ENCODE measurements at places on chromosomes 6 and 20.
A peak's percentile ranks its signal among the peaks of the same experiment; 100 is the strongest.

DNA sequence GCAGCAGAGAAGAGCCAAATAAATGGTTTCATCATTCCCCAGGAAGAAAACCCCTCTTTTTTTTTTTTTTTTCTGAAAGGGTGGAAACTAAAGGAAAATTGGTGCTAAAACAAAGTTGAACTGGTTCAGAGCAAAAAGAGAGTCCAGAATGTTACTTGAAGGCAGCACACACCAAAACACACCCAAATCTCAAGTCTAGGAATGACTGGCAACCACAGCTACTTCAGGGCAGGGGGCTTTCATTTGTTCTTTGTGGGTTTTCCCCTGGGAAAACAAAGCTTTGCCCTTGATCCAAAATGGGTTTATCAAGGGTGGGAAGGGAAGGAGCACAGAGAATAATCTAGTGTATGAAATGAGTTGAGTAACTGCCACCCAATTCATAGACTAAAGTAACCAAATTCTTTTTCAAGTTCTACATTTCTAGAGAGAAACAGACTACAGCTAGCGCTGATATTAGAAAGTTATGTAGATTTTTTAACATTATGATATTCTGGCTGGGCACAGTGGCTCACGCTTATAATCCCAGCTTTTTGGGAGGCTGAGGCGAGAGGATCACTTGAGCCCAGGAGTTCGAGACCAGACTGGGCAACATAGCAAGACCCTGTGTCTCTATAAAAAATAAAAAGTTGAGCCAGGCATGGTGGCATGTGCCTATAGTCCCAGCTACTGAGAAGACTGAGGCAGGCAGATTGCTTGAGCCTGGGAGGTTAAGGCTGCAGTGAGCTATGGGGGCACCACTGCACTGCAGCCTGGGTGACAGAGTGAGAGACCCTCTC lies 119.8 kb downstream of the NFATC2 start:
- DNase-seq, result no peak

DNA sequence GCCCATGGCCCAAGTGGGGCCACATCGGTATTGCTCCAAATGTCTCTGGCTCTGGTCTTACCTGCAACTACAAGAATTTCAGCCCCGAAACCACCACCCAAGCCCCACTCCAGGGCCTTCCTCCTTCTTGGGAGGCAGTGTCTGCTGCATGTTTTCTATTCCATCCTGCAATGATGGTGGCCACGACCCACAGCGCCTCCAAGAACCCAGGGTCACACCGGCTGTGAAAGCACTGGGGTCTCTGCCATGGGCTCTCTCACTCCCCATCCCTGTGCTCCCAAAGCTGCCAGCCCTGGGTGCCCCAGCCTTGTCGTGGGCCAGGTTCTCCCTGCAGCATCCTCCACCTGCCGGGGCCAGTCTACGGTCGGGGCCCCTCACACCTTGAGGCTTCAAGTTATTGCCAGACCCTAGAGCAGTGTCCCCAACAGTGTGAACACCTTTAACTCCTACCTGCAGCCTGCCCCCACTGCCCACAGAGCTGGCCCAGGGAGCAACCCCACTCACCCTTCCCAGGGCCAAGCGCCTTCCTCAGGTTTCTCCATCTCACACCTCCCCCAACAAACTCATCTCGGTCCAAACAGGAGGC lies 115.4 kb downstream of the JPH2 start:
- no peak for DNase-seq

- DNase-seq, result no peak
These were observed 413.1 kb downstream of the PLCB1 start for GRCh38 chr20:8545212-8545611.

DNA sequence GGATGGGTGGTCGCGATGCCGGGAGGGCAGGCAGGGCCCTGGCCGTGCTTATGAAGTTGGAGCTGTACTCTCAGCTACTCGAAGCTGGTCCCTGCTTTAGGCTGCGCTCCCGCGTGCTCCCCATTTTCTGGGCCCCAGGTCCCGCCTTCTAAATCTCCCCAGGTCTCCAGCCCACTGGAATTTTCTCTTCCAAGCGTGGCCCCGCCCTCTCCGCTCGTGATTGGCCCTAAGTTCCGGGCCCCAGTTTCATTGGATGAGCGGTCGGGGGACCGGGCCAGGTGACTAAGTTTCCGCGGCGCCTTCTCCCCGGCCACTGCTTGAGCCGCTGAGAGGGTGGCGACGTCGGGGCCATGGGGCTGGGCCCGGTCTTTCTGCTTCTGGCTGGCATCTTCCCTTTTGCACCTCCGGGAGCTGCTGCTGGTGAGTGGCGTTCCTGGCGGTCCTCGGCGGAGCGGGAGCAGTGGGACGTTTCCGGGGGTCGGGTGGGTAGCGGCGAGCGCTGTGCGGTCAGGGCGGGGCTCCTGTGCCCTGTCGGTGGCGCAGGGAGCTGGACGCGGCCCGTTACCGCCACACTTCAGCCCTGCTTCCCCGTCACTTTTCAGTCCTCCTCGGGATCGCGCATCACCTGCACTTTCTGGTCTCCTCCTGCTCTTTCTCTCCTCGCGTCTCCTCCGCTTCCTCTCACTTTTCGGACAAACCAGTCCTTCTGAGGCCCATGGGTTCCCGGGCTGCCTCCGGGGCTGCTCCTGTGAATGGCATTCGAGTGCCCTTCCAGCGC lies at the start of gene MICA:
MICA (plus strand) TSS at position 313 of the 778 bp plus-strand sequence; CDS start at position 351, 38 bp downstream.
- peak; percentile 95 for DNase-seq

DNA sequence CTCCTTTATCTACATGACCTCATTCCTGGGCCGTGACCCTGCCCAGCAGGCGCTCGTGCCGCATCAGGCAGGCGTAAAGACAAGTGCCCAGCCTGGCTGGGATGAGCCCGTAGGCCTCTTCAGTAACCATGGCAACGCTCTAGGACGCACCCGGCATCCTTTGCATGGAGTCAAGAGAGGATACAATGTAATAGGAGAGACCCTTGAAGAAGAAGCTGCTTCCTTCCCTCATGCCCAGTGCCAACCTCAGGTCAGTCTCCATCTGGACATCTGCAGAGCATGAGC lies 5.0 kb upstream of the LSM14B start:
- no peak for DNase-seq

GRCh38 chr20:8267009-8267408 lies 134.9 kb downstream of the PLCB1 start:
- no peak for DNase-seq

- no peak for DNase-seq
These were observed 49.1 kb downstream of the UTRN start for GRCh38 chr6:144334150-144334708.

GRCh38 chr20:24700166-24700860 lies 230.9 kb downstream of the SYNDIG1 start:
- DNase-seq, result no peak

DNA sequence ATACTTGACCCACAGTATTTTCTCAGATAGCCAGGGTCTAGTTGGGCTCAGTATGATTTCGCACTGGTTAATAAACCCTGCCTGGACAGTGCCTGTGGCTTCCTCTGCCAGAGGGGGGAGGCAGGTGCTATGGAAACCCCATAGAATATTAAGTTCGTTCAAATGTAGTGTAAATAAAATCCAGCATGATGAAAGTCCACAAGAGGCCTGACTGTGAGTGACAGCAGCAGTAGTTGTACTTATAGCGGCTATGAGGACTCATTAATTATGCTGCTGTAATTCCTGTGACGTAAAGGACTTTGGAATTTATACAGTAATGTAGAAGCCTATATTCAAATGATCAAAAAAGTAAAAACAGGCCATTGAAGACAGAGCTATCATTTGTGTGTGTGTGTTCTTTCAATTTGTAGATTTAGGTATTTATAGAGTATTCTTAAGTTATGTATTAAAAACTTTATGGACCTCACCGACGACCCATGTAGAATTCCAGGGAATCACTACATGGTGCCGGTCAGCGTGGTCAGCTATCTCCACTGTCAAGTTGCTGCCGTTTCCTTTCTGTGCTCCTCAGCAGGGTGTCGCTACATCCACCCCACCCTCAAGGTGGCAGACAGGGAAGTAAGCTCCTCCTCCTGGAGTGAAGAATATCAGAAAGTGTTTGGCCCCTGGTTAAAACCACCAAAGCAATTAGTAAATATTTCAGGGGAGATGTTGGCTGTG lies 10.0 kb downstream of the PYGB start:
- DNase-seq, result no peak

DNA sequence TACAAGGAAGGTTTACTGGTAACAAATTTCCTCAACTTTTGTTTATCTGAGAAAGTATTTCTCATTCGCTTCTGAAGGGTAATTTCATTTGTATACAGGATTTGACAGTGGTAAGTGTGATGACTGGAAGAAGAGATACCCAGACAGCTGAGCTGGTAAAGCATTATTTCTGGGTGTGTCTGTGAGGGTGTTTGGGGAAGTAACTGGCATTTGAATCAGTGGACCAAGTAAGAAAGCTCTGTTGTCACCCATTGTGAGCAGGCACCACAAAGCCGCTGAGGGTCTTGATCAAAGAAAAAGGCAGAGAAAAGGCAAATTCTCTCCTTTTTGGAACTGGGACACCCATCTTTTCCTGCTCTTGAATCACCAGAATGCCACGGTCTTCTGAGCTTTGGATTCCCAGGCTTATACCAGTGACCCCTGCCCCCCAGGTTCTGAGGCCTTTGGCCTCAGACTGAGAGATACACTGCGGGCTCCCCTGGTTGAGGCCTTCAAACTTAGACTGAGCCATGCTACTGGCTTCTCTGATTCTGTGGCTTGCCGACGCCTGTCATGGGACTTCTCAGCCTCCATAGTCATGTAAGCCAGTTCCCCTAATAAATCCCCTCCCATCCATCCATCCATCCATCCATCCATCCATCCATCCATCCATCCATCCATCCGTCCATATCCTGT lies 10.5 kb upstream of the HUS1B start:
- no peak for DNase-seq

GRCh38 chr6:149025061-149025460 lies 278.2 kb downstream of the UST start:
- no peak for DNase-seq

GRCh38 chr6:109747221-109747620 lies 56.1 kb downstream of the FIG4 start:
- no peak for DNase-seq

GRCh38 chr6:138086573-138087196 lies 20.5 kb downstream of the PERP start:
- DNase-seq, result peak; percentile 61

DNA sequence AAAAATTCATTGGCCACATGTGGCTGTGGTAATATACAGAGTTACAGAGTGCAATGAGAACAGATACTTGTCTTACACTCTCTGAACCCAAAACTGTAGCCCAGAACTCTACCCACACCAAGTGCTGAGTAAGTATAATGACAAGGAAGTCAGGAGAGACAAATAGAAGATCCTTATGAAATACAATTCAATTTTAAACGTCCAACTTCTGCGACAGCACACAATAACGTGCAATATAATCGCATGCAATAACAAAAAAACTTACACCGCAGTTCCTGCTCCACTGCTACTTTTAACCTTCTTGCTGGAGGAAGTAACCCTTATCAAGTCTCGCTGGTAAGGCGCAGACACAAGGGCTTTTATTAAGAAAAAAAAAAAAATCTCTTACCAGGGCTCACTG lies 881 bp downstream of the SFT2D1 start:
- DNase-seq, result no peak

DNA sequence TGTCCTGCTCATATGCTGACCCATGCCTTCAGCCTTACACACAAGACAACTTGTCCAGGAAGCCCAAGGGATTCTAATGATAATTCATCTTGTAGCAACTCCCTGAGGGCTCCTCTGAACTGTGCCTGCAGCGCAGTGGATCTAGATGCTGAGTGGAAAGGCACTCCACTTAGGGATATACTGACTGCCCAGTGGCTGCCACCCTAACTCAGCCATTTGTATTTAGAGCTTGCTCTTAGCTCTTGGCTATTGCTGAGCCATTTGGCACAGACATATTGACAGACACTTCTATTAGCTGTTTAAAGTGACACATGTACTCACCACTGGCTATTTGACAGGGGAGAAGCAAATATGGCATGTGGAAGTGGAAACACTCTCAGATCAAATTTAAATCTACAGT lies 278.3 kb upstream of the SGK1 start:
- no peak for DNase-seq

- DNase-seq, result no peak
These were observed 332.7 kb downstream of the CENPW start for GRCh38 chr6:126672649-126673048.

GRCh38 chr6:56856036-56856580 lies 98.8 kb upstream of the BEND6 start:
- no peak for DNase-seq

GRCh38 chr6:52221302-52221701 lies 23.0 kb downstream of the IL17F start:
- no peak for DNase-seq

GRCh38 chr6:137820952-137821351 lies 46.1 kb upstream of the TNFAIP3 start:
- DNase-seq, result no peak

DNA sequence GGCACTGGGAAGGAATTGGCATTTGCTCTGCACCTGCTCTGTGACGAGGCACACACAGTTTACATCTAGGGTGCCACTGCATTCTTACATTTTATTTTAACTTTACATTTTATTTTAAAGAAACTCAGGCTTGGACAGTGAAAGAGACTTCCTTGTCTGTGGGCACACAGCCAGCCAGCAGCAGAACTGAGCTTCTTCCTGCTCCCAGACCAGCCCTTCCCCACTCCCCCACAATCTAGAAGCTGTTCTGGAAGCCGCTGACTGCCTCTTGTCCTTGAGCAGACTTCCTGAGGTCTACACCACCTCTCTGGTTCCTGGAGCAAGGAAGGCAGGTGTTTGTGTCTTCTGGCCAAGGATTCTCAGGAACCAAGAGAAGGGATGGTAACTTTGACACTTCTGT lies 27.9 kb upstream of the CD93 start:
- DNase-seq, result no peak

GRCh38 chr20:2379511-2380229 lies 1.0 kb upstream of the TGM6 start:
- DNase-seq, result peak; percentile 44

DNA sequence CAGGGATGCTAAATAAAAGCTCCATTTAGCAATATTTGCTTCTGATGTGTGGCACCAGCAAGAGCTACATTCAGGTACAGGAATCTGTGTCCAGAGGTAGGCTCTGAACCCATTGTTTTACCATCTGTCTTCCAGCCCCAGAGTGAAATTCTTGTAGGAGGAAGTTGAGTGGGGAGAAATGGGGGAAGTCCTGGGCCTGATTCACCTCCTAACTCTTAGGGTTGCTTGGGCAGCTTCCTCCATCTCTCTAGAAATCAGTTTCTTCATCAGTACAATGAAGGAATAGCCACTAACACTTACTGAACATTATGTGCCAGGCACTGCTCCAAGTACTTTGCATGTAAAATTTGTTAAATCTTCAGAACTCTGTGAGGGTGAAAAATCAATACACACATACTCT lies 35.1 kb upstream of the TSPYL1 start:
- DNase-seq, result no peak

- no peak for DNase-seq
These were observed 73.9 kb downstream of the F13A1 start for GRCh38 chr6:6246544-6246943.

DNA sequence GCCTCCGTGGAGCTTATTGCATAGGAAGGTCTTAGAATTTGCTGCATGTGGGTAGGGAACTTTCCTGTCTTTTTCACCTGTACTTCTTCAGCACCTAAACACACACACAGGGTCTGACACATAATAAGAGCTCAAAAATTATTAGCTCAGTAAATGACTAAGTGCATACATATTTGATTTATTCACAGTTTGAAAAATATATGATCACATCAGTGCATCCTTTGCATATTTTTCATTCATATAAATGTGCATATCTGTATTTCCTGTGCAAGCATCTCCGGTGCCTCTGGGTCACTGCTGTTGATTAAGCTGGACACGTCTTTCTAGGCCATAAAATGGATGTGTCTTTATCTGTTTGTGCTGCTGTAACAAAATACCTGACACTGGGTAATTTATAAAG lies 234.7 kb downstream of the UST start:
- no peak for DNase-seq

GRCh38 chr6:42110683-42111082 lies 31.7 kb downstream of the C6orf132 start:
- no peak for DNase-seq
